Type B pancreatic cell (in vitro differentiated cells): ENCODE measurements at places on chromosomes 3 and 15. TPM values are rescaled to one million over a fixed set of nuclear protein-coding genes. Genes with fewer than 3 reads are reported as not detected.

DNA sequence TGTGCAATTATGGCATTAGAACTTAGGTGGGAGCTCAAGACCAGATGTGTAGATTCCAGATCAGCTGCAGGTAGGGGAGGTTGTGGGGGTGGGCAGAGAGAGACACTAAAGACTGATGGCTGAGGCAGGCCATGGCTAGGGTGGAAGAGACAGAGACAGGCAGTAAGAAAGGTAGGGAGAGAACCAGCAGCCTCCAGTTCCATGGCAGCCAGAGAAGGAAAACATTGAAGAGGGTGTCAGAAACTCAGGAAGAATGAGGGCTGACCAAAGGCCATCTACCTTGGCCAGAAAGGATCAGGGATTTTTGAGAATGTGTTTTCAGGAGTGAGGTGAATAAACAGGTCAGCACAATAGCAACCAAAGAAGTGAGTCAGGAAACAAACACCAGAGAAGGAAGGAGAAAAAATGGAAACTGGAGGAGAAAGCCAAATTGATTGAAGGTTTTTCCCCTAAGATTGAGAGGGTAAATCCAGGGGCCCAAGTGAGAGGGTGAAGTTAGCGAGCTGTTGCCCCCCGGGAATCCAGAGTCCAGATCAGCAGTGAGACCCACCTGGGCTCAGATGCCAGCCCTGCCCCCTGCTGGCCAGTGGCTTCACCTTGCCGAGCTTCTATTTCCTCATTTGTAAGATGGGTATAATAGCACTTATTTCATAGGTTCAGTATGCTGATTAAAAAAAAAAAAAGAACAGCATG, 41.0 kb downstream of the ABHD2 start:
- DNase-seq: no peak
- H3K27me3 ChIP-seq: no peaks in the 10 kb centered on the region
- no peak overlapping the region for H3K27ac ChIP-seq
- H3K4me1 ChIP-seq: peaks cover 10% of the 10 kb centered on the region

DNA sequence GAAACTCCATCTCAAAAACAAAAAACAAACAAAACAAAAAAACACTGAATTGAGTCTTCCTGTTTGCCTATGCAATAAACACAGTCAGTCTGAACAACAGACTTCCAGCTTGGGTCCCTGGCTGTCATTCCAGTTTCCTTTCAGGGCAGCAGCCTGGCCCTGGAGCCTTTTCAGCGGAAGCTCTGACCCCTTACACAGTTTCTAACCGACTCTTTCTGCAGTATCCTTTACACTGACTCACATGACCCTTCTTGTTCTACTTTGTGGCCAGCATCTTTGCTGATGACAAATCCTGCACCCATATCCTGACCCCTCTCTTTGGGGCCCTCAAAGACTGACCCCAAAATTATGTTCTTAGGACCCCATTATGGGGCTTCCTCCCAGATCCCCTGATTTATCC, 38.3 kb upstream of the INO80 start:
- no peak overlapping the region for H3K4me3 ChIP-seq
- H3K27ac ChIP-seq: no peak overlapping the region
- H3K36me3 ChIP-seq: no peaks in the 10 kb centered on the region

DNA sequence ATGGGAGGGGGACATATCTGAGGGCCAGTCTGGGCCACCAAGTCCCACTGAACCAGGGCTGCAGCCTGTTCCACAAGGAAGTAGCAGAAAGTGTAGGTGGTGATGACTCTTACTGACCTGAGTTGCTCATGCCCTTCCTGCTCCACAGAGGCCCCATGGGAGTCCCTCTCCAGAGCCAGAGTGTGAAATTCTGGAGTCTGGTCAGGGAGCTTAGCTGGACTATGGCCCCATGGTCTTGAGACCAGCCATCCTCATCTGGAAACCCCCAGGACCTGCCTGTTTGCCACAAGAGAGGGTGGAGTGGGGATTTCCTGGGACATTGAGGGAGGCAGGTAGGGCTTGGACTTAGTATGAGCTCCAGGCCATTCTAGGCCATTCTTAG, 3.0 kb downstream of the SPINT1 start:
- peak overlapping the region; percentile 98 for H3K27ac ChIP-seq
- peaks cover 11% of the 10 kb centered on the region for H3K36me3 ChIP-seq
- DNase-seq: no peak
- H3K4me1 ChIP-seq: peaks cover 12% of the 10 kb centered on the region

DNA sequence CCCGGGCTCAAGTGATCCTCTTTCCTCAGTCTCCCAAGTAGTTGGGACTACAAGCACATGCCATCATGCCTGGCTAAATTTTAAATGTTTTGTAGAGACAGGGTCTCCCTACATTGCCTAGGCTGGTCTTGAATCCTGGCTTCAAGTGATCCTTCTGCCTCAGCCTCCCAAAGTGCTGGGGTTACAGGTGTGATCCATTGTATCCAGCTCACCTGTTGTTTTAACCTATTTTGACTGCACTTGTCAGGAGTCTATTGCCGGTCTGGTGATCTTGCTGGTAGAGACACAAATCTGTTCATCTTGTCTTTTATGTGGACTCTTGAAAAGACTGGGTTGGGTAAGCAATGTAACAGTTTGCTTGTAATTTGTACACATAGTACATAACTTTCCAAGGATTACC, 7.9 kb downstream of the IREB2 start:
- H3K27me3 ChIP-seq: no peaks in the 10 kb centered on the region
- H3K27ac ChIP-seq: no peak overlapping the region
- H3K4me1 ChIP-seq: peaks cover 18% of the 10 kb centered on the region
- no peak for DNase-seq

DNA sequence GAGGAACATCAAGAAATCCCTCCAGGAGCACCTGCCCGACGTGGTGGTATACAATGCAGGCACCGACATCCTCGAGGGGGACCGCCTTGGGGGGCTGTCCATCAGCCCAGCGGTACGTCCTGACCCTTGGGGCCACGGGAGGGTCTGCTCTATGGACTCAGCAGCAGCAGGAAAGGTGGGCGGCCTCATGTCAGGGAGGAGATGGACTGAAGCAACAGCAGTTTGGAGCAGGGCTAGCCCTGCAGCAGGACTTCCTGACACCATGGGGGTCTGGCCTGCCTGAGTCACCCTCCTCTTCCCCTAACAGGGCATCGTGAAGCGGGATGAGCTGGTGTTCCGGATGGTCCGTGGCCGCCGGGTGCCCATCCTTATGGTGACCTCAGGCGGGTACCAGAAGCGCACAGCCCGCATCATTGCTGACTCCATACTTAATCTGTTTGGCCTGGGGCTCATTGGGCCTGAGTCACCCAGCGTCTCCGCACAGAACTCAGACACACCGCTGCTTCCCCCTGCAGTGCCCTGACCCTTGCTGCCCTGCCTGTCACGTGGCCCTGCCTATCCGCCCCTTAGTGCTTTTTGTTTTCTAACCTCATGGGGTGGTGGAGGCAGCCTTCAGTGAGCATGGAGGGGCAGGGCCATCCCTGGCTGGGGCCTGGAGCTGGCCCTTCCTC, 24.2 kb downstream of the HDAC11 start:
- no peak for DNase-seq
- H3K4me3 ChIP-seq: no peak overlapping the region
- H3K27ac ChIP-seq: no peak overlapping the region
- no peaks in the 10 kb centered on the region for H3K36me3 ChIP-seq

GRCh38 chr3:68055215-68055614, 400.8 kb upstream of the SUCLG2 start:
- H3K27ac ChIP-seq: no peak overlapping the region
- peaks cover 9% of the 10 kb centered on the region for H3K4me1 ChIP-seq
- no peaks in the 10 kb centered on the region for H3K27me3 ChIP-seq
- no peaks in the 10 kb centered on the region for H3K36me3 ChIP-seq

DNA sequence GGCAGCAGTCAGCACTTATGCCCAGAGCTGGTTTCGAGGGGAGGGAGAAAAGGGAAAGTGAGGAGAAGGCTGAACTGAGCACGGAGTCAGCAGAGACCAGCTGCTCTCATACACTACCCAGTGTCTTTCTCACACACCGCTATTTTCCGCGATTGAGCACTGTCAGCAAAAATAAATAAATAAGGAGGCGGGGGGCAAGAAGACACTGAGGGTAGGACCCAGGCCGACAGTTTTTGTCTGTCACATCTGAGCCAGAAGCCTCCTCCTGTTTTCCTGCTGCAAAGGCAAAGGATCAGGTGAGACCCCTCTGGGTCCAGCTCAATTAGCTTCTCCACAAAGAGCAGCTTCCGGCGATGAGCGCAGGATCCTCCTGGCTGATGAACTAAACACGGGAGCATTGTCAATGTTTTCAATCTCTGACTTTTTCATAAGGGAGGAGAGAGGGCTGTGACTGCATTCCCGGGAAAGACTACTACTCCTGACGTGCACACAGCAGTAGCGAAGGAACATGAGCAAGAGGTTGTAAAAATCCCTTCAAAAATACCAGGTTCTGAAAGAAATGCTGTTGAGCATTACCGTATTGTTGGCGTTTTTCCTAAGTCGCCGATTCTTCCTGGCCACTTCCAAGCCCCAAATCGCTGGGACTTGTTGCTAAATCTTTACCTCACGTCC, 1.3 kb downstream of the FRMD5 start:
- peak overlapping the region; percentile 96 for H3K4me3 ChIP-seq
- H3K36me3 ChIP-seq: no peaks in the 10 kb centered on the region
- H3K4me1 ChIP-seq: peaks cover under 1% of the 10 kb centered on the region
- H3K27me3 ChIP-seq: peaks cover 62% of the 10 kb centered on the region

GRCh38 chr3:111428301-111428700, 113.7 kb upstream of the CD96 start:
- H3K27me3 ChIP-seq: no peaks in the 10 kb centered on the region
- no peaks in the 10 kb centered on the region for H3K36me3 ChIP-seq
- no peak overlapping the region for H3K4me3 ChIP-seq

DNA sequence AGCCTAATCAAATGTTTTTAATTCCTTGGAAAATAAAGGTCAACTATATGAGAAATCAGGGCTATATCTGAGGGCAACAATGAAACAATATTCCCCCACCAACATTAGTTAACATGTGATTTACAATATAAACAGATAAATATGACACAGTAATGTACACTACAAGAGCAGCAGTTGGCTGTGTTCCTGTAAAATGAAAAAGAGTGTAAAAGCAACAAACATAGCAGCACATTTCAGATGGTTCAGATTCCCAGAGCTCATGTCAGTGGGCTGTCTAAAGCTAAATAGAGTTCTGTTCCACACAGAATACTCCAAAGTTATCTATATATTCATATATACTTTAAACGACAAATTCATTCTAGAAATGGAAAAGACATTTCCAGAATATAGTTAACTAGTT, 42.6 kb downstream of the ANKRD28 start:
- peaks cover 10% of the 10 kb centered on the region for H3K36me3 ChIP-seq
- no peaks in the 10 kb centered on the region for H3K27me3 ChIP-seq
- no peak for DNase-seq
- no peak overlapping the region for H3K27ac ChIP-seq
- H3K4me3 ChIP-seq: no peak overlapping the region
- no peaks in the 10 kb centered on the region for H3K4me1 ChIP-seq

DNA sequence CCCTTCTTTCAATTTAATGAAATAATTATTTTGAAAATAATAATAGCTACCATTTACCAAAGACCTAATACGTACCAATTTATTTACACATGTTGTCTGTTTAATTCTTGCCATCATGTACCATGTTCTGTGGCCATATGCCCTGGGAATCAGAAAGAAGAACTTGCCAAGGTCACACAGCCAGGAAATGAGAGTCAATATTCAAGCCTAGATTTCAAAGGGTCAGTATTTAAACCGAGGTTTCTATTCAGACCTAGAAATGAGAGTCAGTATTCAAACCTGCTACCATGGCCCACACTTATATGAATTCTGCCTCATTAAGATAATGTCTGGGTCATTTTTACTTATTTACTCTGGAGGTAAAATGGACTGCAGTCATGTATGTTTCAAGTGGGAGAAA, 103.6 kb upstream of the TBL1XR1 start:
- no peak overlapping the region for H3K27ac ChIP-seq
- H3K36me3 ChIP-seq: no peaks in the 10 kb centered on the region
- H3K27me3 ChIP-seq: no peaks in the 10 kb centered on the region
- no peak overlapping the region for H3K4me3 ChIP-seq

- no peak for DNase-seq
- H3K27me3 ChIP-seq: no peaks in the 10 kb centered on the region
- H3K4me3 ChIP-seq: no peak overlapping the region
Observed at GRCh38 chr3:79285380-79285779, 482.4 kb downstream of the ROBO1 start.

DNA sequence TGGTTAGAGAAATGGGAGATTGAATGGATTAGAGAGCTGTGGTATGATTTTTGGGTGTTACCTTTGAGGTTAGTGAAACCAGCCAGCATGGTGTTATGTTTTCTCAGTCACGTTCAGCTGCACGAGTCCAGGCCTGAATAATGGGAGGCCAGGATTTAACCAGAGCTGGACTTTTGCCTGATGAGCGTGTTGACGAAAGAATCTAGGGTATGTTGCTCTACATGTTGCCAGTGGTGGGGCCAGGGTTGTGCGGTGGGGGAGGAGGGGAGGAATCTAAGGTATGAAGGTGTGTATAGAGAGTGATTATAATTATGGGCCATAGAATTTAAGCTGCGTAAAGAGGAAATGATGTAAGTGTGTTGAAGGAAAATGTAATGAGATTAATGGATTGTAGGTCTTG, 22.8 kb downstream of the MINDY2 start:
- H3K27me3 ChIP-seq: no peaks in the 10 kb centered on the region
- H3K4me3 ChIP-seq: peak overlapping the region; percentile 81
- H3K27ac ChIP-seq: peak overlapping the region; percentile 98

DNA sequence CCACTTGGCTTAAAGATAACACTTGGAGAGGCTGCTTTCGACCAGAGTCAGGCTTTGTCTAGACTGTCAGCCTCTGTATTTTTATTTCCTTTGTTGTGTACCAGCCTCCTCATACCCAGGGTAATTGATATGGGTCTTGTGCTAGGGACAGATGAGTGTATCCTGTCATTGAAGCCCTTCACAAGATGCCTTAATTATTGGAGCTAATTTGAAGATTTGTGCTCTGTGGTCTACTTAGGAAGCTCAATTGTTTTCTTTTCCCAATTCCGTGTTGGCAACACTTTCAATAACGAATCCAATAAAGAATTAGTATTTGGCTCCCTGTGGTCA, 60.5 kb upstream of the DPH6 start:
- DNase-seq: no peak
- no peaks in the 10 kb centered on the region for H3K27me3 ChIP-seq
- H3K36me3 ChIP-seq: peaks cover 6% of the 10 kb centered on the region
- peaks cover 15% of the 10 kb centered on the region for H3K4me1 ChIP-seq

DNA sequence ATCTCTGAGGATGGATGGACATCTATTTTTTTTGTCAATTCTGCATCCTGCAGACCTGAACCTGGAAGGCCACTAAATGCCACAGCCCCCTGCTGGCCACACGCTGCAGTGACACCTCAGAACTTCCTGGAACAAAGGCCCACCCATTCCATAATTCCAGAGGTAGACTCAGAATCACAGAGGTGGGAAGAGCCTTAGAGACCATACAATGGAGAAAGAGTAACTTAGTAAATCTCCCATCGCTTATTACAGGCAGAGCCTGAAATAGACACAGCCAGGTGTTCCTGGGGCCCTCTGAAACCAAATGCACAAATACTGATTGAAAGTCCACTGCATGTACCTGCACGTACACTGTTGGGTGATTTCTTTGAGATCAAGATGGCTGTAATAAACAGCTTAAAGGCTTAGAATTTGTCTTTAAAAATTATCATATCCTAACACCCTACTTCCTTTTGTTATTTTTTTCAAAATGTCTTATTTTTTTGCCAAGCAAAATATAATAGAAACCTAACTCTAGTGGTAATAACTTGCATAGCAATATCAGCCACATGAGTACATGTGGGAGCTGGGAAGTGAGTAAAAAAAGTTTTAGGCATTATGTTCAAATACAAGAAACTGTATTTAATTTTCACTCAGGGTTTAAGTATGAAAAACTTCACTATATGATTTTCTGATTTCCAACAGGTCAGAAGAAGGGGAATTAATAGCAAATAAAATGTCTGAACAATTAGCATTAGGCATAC, 62.7 kb downstream of the EOMES start:
- no peaks in the 10 kb centered on the region for H3K27me3 ChIP-seq
- no peak for DNase-seq
- no peaks in the 10 kb centered on the region for H3K4me1 ChIP-seq

SPINK8 gene
- total RNA-seq: 1.5 TPM in 1 of 2 replicates, not detected in the other

COLQ gene
- total RNA-seq: 2.4 and 4.1 TPM in 2 replicates

SEMA6D gene
- 11.3 and 22.2 TPM in 2 replicates for total RNA-seq

PLA2G4E gene
- 0.12 TPM in 1 of 2 replicates, not detected in the other for total RNA-seq
